ENCODE measurements at places on chromosomes 7 and 10.

DNA sequence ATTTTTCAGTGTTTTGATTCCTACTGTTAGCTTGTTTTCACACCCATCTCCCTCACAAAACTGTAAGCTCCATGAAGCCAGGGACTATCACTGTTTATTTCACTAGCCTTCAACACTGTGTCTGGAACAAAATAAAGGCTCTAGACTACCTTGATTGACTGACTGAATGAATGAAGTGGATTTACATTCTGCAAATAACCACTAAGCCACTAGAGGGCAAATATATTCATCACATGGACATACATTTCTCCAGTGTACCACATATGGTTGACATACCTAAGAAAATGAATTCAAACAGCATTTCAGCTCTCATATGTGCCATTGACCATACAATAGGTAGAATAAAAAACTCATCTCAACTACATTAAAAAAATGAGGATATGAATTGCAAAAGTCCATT, 185.9 kb downstream of the RAB11FIP2 start:
- H3K36me3 ChIP-seq, result no peaks in the 10 kb centered on the region
- no peak overlapping the region for H3K4me3 ChIP-seq
- DNase-seq, result no peak
- H3K27ac ChIP-seq, result no peak overlapping the region
- no peaks in the 10 kb centered on the region for H3K4me1 ChIP-seq
- H3K27me3 ChIP-seq, result peaks cover 4% of the 10 kb centered on the region

- DNase-seq, result no peak
- no peaks in the 10 kb centered on the region for H3K27me3 ChIP-seq
- H3K36me3 ChIP-seq, result no peaks in the 10 kb centered on the region
Measured at GRCh38 chr7:6197801-6198551, 74.4 kb downstream of the CYTH3 start.

DNA sequence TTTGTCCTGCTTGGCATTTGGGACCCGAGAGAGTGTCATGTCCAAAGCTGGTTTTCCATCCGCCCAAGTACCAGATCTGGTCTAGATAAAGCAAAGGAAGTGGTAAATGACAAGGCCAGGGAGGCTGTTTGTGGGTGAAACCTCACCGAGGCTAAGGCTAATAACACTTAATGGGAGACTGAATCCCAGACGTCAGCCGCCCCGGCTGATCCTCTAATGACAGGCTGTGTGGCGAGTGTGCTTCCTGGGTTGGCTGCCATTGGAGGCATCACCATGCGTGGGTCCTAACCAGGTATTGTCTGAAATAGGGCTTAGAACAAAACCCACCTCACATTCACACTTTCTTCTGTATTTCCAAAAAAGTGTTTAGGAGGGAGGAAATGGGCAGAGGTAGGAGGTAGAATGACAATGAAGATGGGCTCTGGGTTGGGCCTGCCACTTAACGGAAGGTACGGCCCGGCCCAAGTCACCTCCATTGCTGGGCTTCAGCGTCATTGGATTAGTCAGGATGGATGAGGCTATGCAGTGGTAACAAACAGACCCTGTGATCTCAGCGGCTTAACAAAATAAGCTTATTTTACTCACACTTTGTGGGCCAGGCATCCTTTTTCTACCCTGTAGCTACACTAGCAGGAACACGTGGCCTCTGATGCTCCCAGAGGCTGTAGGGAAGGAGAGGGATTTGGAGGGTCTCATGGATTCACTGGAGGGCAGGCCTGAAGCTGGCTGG, 59.7 kb downstream of the PROSER2 start:
- no peak for DNase-seq
- H3K27ac ChIP-seq, result no peak overlapping the region
- H3K27me3 ChIP-seq, result peaks cover 24% of the 10 kb centered on the region
- peaks cover 10% of the 10 kb centered on the region for H3K4me1 ChIP-seq
- H3K36me3 ChIP-seq, result no peaks in the 10 kb centered on the region

GRCh38 chr10:126160571-126160970, 227.7 kb downstream of the ADAM12 start:
- no peak overlapping the region for H3K27ac ChIP-seq
- H3K27me3 ChIP-seq, result peaks cover 8% of the 10 kb centered on the region
- DNase-seq, result no peak
- no peak overlapping the region for H3K4me3 ChIP-seq
- H3K36me3 ChIP-seq, result no peaks in the 10 kb centered on the region

- H3K27ac ChIP-seq, result no peak overlapping the region
- H3K36me3 ChIP-seq, result no peaks in the 10 kb centered on the region
- no peak for DNase-seq
Measured at GRCh38 chr7:20287317-20287716, 43.4 kb upstream of the ITGB8 start.

- no peak overlapping the region for H3K4me3 ChIP-seq
Measured at GRCh38 chr7:91266067-91266688, 1.9 kb downstream of the FZD1 start.

DNA sequence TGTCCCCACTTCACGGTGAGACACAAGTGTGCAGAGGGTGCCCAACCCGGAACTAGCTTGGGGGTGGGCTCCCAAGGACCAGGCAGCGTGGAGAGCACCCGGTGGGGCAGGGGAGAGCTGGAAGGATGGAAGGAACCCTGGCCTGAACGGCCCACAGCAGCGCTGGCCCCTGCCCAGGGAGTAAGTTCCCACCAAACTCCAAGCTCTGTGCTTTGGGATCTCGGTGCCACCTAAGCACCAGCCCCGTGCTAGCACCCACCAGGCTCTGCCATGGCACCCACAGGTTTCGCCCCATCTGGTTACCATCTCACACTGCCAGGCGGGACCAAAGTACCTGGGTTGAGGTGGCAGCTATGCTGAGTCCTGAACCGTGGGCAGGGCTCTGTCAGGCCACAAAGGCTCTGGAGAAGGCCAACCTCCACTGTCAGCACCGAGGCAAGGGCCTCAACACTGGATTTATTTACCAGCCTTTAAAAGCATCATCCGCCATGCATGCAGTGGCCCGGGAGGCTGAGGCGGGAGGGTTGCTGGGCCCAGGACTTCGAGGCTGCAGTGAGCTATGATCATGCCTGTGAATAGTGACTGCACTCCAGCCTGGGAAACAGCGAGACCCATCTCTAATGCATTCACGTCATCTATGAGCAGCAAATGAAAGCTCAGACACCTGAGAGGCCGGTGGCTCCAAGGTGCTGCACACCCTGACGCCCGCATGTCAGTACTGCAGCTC, 16.0 kb downstream of the GPER1 start:
- H3K27ac ChIP-seq, result no peak overlapping the region
- peak overlapping the region; percentile 4 for H3K4me3 ChIP-seq
- H3K27me3 ChIP-seq, result peaks cover 4% of the 10 kb centered on the region
- no peaks in the 10 kb centered on the region for H3K4me1 ChIP-seq
- no peaks in the 10 kb centered on the region for H3K36me3 ChIP-seq

GRCh38 chr7:128783143-128783861, 7.7 kb upstream of the OPN1SW start:
- H3K27ac ChIP-seq, result no peak overlapping the region
- DNase-seq, result no peak
- no peak overlapping the region for H3K4me3 ChIP-seq

DNA sequence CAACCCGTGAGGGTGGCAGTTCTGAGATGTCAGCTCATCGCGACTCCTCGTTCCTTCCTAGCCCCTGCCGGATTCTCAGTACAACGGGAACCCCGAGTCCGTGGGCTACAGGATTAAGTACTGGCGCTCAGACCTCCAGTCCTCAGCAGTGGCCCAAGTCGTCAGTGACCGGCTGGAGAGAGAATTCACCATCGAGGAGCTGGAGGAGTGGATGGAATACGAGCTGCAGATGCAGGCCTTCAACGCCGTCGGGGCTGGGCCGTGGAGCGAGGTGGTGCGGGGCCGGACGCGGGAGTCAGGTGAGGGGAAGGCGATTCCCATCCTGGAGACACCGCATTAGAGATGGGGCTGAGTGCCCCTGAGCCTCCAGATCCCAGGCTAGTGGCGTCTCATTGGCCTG, 568.1 kb upstream of the FOXK1 start:
- no peaks in the 10 kb centered on the region for H3K36me3 ChIP-seq
- H3K27me3 ChIP-seq, result peaks cover 13% of the 10 kb centered on the region
- no peaks in the 10 kb centered on the region for H3K4me1 ChIP-seq

DNA sequence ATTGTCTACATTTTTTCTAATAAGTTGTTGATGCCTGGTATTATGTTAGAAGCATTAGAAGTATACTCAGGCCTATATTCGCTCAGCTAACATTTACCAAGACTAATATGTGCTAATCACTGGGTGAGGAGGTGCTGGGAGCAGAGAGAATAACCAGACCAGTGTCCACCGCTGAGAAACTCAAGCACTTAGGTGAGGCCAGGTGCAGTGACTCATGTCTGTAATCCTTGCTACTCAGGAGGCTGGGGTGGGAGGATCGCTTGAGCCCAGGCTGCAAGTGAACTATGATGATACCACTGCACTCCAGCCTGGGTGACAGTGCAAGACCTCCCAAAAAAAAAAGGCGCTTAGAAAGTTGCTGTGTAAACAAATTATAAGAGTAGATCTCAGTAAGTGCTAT, 182.2 kb upstream of the AOAH start:
- no peak for DNase-seq
- no peak overlapping the region for H3K27ac ChIP-seq
- H3K4me1 ChIP-seq, result no peaks in the 10 kb centered on the region

- H3K27me3 ChIP-seq, result no peaks in the 10 kb centered on the region
- no peak overlapping the region for H3K27ac ChIP-seq
- no peak for DNase-seq
- H3K4me3 ChIP-seq, result no peak overlapping the region
- H3K4me1 ChIP-seq, result no peaks in the 10 kb centered on the region
Measured at GRCh38 chr7:146375170-146375569, 258.6 kb downstream of the CNTNAP2 start.

DNA sequence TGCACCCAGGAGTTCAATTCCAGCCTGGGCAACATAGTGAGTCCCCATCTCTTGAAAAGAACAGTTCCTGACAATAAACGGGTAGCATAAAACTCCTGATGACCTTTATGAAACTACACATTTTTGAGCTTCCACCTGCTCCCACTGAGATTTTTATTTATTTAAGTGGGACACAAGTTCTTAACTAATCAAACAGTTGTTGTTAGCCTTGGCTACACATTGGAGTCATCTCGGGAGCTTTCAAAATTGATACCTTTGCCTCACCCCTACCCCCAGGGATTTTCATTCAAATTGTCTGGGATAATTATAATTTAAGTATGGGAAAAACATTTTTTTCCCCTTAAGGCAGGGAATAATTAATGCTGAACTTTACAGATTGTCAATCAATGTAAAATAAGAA, 39.3 kb downstream of the MALSU1 start:
- H3K27ac ChIP-seq, result no peak overlapping the region
- H3K4me1 ChIP-seq, result no peaks in the 10 kb centered on the region
- H3K36me3 ChIP-seq, result no peaks in the 10 kb centered on the region
- no peaks in the 10 kb centered on the region for H3K27me3 ChIP-seq

DNA sequence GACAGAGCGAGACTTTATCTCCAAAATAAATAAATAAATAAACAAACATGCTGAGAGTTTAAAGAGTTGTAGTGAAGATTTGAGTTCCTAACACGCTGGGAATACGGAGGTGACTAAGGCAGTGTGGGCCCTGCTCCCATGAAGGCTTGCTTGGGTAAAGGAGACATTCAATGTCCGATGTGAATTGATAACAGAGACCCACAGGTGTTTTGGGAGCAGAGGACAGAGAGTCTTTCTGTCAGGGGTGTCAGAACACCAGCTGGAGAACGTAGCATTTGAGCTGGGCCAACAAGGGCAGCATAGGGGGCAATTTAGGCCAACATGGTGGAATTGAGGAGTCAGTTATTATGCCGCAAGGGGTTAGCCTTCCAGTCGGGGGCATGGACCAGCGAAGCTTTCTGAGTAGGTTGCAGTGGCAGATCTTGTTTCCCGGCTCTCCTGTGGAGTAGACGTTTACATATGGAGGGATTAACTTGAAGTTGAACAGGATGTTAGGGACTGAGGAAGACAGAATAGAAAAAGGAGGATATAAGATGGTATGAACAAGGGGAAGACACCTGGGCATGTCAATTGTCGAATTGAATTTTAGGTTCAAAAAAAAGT, 5.6 kb downstream of the PROSER2 start:
- H3K36me3 ChIP-seq, result no peaks in the 10 kb centered on the region
- H3K27me3 ChIP-seq, result peaks cover 20% of the 10 kb centered on the region
- peaks cover 4% of the 10 kb centered on the region for H3K4me1 ChIP-seq
- H3K27ac ChIP-seq, result no peak overlapping the region
- DNase-seq, result no peak
- H3K4me3 ChIP-seq, result no peak overlapping the region

DNA sequence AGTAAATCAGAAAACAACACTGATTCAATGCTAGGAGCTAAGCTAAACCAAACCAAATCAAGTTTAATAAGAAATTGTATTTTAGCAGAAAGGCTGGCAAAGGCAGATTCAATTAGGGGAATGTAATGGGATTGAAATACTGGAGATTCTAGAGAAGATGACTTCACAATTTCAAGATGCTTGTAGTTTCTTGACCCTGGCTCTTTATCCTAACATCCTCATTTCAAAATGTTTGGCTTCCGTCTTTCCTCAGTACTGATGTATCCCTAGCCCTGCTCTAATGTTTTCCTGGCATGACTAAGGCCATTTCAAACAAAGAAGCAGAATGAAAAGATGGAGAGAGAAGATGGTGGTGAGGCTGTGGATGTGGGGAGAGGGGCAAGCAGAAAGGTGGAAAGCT, 2.7 kb upstream of the JCAD start:
- H3K27me3 ChIP-seq, result peaks cover 59% of the 10 kb centered on the region
- no peak for DNase-seq
- peaks cover 13% of the 10 kb centered on the region for H3K4me1 ChIP-seq
- no peaks in the 10 kb centered on the region for H3K36me3 ChIP-seq

- no peaks in the 10 kb centered on the region for H3K36me3 ChIP-seq
- H3K27me3 ChIP-seq, result no peaks in the 10 kb centered on the region
- H3K27ac ChIP-seq, result no peak overlapping the region
- DNase-seq, result no peak
- no peaks in the 10 kb centered on the region for H3K4me1 ChIP-seq
Measured at GRCh38 chr7:116969371-116969902, 16.1 kb downstream of the ST7 start.

GRCh38 chr7:55561690-55562089, 10.6 kb downstream of the VOPP1 start:
- H3K36me3 ChIP-seq, result peaks cover 3% of the 10 kb centered on the region
- DNase-seq, result no peak
- H3K4me3 ChIP-seq, result no peak overlapping the region
- H3K27ac ChIP-seq, result no peak overlapping the region
- no peaks in the 10 kb centered on the region for H3K27me3 ChIP-seq

DNA sequence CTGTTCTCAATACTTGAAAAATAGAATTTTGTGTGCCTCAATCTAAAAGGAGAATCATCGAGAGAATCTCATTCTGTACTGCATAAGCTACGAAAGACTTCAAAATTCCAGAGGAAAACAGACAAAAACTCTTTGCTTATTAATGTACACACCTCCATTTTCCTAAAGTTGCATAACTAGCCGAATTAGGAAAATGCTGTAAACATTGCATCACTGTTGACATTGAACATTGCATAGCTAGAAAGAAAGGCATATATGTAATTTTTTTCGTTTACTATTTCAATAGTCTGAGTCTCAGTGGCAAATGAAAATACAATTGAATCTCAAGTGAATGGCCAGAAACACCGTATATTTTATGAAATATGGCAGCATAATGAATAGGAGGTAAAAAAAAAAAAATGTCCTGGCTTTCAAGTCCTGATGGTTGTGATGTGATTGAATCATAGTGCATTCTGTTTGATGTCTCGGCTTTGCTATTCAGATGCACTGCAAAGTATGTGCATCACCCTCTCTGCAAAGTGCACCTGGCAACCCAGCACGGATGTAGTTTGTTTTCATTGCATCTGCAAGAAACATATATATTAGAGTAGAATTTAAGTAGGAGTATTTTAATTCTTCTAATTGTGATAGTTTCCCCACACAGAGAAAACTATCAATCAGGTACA, 196.7 kb downstream of the VTI1A start:
- DNase-seq, result no peak
- H3K4me3 ChIP-seq, result no peak overlapping the region
- no peak overlapping the region for H3K27ac ChIP-seq
- no peaks in the 10 kb centered on the region for H3K36me3 ChIP-seq

Measured in T-cell (primary cell).